ENCODE measurements at places on chromosomes 12 and 14.

DNA sequence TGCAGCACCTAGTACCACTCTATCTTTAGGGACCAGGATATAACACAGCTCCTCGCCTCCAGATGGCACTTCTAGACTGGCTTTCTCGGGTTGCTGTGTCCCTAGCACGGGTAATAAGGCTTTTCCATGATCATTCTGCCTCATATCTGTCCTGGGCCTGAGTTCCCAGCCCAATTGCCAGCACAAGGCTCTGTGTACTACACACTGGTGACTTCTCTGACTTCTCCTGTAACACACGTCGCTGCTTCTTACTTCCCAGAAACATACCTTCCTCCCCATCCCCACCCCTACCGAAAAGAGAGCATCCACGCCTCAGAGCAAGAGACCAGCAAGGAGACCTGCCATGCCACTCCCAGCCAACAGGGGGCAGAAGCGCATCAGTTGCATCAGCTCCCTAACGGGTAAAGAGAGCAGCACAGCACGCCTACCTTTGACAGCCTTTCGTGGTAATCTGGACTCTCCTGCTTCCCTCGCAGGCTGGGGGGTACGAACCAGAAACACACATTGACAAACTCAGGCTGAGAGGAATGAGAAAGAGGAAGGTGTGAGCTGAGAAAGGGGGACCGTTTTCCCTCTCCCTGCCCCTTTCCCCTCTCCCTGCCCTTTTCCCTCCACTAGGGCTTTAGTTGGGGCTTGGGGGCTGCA, 21.2 kb upstream of the ZNF740 start:
- peak; percentile 88 for DNase-seq

- DNase-seq, result peak; percentile 85
These were observed 1.8 kb downstream of the CKB start for GRCh38 chr14:103520657-103521437.

GRCh38 chr12:2924019-2924418, 33.3 kb downstream of the TULP3 start:
- no peak for DNase-seq

GRCh38 chr12:113152835-113153814, 3.6 kb downstream of the CFAP73 start:
- DNase-seq, result peak; percentile 69

- DNase-seq, result no peak
These were observed 177.6 kb upstream of the LMNTD1 start for GRCh38 chr12:25730489-25731349.

GRCh38 chr12:107287436-107288413, 194.4 kb upstream of the CRY1 start:
- DNase-seq, result no peak

- no peak for DNase-seq
These were observed 251.7 kb downstream of the EFCAB11 start for GRCh38 chr14:89702876-89703200.

GRCh38 chr14:87160989-87161388, 832.0 kb downstream of the GALC start:
- DNase-seq, result no peak

DNA sequence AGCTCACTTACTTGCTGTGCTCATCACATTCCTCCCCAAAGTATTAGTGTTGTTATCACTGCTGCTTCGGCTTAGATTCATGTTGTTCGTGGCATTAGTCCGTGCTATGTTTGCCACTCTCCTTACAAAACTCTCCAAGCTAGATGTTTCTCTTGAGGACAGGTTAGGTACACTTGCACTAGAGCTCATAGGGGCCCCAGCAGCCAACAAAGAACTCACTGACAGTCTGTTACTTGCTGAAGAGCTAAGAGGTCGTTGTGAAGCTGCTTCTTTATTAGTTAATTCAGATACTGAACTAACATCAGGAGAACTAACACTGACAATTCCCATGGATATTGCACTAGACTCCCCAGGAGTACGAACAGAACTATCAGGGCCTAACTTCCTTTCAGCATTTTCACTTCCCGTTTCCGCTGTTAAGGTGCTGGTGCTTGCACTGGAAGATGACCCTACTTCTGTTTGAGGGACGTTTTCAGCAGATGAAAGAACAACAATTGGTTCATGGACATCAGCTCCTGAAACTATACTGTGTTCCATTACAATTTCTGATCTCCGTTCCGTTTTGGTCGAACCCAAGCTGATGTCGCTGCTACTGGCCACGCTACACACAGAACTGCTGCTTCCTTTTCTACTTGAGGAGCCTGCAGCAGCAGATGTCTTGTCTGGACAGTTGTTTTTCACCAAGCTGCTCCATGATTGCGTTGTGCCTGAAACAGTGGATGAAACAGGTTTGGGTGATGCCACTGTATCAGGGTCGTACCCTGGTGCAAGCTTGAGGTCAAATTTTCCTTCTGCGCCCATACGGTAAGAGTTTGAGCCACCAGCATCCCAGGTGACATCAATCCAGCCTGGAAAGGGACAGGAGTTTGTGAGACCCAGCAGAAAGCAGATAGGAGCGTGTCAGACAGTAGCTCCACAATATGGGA, 78.7 kb downstream of the HECTD1 start:
- DNase-seq, result no peak

- no peak for DNase-seq
These were observed 87.4 kb downstream of the GPHN start for GRCh38 chr14:66595394-66595793.

DNA sequence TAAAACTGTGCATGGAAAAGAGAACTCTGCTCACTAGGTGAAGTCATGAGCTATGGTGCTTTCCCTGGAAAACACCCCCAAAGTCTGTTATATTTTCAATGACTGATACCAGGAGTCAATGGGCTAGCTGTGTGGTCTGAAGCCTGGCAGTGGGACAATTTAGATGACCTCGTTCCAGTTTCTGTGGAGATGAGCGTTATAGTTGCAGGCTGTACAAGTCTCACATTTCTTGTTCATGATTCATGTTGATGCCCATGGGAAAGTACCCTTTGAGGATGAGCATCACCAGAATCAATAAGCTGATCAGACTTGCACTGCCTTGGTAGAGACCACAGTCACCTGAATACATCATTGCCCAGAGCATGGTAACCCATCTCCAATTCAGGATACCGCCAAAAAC, 70.7 kb downstream of the NOVA1 start:
- no peak for DNase-seq

DNA sequence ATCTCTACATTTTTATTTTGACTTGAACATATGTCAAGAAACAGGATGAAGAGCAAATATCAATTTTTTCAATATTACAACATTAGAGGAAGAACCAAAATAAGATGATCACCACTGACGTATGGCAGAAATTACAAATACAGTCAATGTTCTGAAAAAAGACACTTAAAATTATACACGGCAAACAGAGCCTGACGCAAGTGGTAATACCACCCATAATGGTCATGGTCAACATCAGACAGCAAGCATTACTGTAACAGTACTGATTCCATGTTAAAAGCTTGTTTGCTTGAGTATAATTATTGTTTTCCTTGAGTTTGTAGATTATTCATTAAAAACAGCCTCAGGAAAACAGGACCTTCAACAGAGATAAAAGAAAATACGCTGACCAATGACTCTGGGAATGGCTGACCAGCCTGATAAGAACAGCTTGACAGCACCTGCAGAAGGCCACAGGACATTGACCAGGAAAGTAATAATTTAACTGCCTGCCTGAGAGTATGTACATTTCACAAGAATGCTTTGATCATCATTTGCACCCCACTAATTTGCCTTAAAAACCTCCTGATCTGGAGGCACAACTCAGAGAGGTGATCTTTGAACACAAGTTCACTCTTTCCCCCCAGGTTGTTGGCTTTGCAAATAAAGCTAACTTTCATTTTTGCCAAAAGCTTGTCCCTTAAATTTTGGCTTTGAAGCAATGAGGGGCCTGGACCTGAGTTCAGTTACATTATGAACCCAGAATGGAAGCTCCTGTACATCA, 187.3 kb downstream of the IPO8 start:
- no peak for DNase-seq

DNA sequence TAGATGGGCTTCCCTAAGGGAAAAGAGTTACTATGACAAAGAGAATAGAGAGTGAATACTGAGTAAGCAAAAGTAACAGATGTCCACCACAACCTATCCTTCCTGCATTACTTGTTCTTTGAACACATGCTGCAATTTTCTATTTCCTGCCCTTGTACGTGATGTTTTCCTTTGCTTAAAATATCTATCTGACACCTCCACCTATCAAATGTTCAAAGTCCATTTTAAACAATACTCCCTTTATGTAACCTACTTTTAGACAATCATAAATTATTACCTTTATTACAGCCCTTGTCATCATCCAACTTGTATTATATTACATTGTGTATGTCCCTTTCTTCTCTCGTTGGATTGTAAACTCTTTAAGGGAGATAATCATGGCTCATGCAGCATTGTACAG, 147.2 kb upstream of the DYRK2 start:
- no peak for DNase-seq

DNA sequence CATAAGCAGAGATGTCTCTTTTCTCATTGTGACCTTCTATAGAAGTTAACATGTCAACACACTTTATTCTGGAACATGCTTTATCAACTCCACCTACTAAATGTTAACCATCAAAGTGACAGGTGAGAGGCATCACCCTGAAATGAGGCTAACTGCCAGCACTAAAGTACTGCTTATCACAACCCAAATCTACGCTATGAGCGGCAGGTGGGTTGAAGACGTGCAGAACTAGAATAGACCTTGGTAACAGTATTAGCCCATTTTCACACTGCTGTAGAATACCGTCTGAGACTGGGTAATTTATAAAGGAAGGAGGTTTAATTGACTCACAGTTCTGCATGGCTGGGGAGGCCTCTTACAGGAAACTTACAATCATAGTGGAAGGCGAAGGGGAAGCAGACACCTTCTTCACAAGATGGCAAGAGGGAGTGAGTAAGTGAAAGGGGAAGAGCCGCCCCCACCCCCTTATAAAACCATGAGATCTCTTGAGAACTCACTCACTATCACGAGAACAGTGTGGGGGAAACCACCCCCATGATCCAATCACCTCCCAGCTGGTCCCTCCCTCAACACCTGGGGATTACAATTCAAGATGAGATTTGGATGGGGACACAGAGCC, 359.0 kb downstream of the SEC23A start:
- DNase-seq, result no peak

All from hematopoietic multipotent progenitor cell treated with erythropoietin and hydrocortisone succinate and interleukin-3 and kit ligand, for 8 days (in vitro differentiated cells).